Activated B cell treated with CpG ODN at 0.5 μM for 24 hours (primary cell): ENCODE measurements at places on chromosomes 11 and 22.

DNA sequence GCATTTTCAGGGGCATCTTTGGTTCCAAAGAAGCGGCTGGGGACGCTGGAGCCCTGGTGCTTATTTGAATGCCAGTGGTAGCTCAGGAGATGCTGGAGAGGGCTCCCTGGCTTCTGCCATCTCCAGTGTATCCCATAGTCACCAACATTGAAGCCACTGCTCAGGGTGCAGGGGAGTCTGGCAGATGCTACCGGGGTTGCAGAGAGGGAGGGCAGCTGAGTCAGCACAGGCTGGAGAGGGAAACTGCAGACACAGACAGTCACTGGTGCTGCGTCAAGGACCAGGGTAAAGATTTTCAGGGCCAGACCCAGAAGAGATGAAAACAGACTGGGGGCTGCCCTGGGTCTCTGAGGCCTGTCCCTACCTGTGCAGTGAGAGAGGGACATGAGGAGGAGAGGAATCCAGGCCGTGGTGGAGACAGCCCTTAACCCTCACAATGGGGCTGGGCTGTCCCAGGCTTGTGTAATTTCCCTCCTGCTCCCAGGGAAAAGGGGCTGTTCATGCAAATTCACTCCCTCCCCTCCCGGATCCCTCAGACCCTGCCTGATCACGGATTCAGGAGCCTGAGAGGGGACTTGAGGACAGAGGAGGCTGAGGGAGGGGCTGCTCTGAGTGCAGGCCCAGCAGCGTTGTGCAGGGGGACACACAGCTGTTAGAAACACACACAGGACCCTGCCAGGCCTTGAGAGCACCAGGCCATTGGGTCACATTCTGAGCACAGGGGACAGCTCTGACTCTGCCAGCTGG is 126.9 kb upstream of the GRK3 start:
- H3K36me3 ChIP-seq, result no peaks in the 10 kb centered on the region
- no peak for DNase-seq
- peaks cover 5% of the 10 kb centered on the region for H3K27me3 ChIP-seq

GRCh38 chr11:100467821-100468508 is 219.1 kb upstream of the ARHGAP42 start:
- no peaks in the 10 kb centered on the region for H3K27me3 ChIP-seq
- no peaks in the 10 kb centered on the region for H3K36me3 ChIP-seq

DNA sequence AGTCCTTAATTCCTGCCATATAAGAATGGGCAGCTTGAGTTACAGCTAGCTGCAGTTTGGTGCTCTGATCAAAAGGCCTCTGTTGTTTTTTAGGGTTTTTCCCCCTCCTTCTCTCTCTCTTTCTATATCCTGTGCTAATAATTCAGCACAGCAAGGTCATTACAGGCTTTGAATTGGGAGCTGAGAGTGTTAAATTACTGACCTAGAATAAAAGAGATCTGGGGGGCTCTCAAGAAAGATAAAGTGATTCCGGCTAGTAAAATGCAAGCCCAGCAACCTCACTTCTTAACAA is 84.9 kb downstream of the CSTPP1 start:
- no peak overlapping the region for H3K27ac ChIP-seq
- no peak for DNase-seq
- H3K27me3 ChIP-seq, result no peaks in the 10 kb centered on the region
- H3K36me3 ChIP-seq, result peaks cover 5% of the 10 kb centered on the region
- H3K4me3 ChIP-seq, result no peak overlapping the region
- no peaks in the 10 kb centered on the region for H3K4me1 ChIP-seq

GRCh38 chr11:67614730-67615714 is 8.3 kb downstream of the NDUFV1 start:
- DNase-seq, result no peak
- H3K36me3 ChIP-seq, result peaks cover 30% of the 10 kb centered on the region
- peaks cover 41% of the 10 kb centered on the region for H3K4me1 ChIP-seq
- H3K27ac ChIP-seq, result peak overlapping the region; percentile 99

- no peak overlapping the region for H3K4me3 ChIP-seq
- DNase-seq, result no peak
- peaks cover 5% of the 10 kb centered on the region for H3K4me1 ChIP-seq
- no peaks in the 10 kb centered on the region for H3K27me3 ChIP-seq
- peaks cover 71% of the 10 kb centered on the region for H3K36me3 ChIP-seq
Observed at GRCh38 chr11:74895340-74896116, 53.4 kb downstream of the XRRA1 start.
